Left ventricle myocardium inferior (tissue), 1 donor: ENCODE measurements at places on chromosomes 12 and 14. TPM values are rescaled to one million over a fixed set of nuclear protein-coding genes. Genes with fewer than 3 reads are reported as not detected.

- DNase-seq = no peak
Observed at GRCh38 chr14:68686205-68686465, 106.7 kb downstream of the ZFP36L1 start.

DNA sequence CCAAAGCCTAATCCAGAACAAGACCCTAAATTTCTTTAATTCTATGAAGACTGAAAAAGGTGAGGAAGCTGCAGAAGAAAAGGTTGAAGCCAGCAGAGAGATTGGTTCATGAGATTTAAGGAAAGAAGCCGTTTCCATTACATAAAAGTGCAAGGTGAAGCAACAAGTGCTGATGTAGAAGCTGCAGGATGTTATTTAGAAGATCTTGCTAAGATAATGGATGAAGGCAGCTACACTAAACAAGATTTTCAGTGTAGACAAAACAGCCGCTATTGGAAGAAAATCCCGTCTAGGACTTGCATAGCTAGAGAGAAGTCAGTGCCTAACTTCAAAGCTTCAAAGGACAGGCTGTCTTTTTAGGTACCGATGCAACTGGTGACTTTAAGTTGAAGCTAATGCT, 65.4 kb upstream of the AMIGO2 start:
- DNase-seq = no peak

GRCh38 chr14:77284466-77284865, 13.5 kb upstream of the NGB start:
- DNase-seq = no peak

DNA sequence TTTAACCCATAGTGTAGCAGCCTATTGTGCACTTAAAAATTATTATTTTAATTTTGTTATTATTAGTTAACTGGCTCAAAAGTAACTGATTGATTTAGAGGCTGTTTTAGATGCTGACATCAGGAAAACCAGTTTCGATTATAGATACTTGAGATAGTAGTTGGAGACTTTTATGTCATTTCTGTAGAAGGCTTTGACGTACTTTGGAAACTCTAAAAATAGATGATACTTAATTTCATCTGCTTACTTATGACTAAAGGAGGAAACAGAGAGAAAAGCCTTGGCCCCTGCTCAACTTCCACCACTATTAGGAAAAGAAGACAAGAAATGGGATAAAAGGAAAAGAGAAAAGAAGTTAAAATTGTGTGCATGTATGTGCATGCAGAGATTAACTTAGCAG, 219.3 kb upstream of the HMGA2 start:
- no peak for DNase-seq

RAPGEF3 gene
- 34.8 TPM for total RNA-seq

GRCh38 chr14:68034896-68035295, 215.3 kb downstream of the RAD51B start:
- no peak for DNase-seq

- DNase-seq = no peak
Observed at GRCh38 chr14:53295985-53296582, 143.0 kb upstream of the DDHD1 start.

GALNT16 gene
- 70.5 TPM for total RNA-seq

DNA sequence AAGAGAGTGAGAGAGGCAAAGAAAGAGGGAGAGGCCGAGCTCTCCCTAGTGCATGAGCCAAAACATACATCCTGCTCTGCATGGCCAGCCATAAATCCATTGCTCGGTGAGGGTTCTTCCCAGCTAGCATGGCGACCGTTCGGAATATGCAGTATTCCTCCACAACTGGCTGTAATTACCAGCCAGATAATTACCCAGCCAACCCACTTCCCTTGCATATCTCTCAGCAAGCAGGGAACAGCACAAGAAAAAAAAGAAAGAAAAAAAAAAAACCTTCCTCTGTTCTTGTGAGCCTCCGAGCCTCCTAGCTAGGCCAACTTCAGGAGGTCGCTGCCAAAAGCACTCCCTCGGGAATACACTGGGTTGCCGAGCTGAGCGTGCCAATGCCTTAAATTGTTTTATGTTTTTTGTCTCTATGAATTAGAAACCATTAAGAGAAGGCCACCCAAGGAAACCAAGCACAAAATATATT, 567.9 kb downstream of the MED13L start:
- peak; percentile 70 for DNase-seq

DNA sequence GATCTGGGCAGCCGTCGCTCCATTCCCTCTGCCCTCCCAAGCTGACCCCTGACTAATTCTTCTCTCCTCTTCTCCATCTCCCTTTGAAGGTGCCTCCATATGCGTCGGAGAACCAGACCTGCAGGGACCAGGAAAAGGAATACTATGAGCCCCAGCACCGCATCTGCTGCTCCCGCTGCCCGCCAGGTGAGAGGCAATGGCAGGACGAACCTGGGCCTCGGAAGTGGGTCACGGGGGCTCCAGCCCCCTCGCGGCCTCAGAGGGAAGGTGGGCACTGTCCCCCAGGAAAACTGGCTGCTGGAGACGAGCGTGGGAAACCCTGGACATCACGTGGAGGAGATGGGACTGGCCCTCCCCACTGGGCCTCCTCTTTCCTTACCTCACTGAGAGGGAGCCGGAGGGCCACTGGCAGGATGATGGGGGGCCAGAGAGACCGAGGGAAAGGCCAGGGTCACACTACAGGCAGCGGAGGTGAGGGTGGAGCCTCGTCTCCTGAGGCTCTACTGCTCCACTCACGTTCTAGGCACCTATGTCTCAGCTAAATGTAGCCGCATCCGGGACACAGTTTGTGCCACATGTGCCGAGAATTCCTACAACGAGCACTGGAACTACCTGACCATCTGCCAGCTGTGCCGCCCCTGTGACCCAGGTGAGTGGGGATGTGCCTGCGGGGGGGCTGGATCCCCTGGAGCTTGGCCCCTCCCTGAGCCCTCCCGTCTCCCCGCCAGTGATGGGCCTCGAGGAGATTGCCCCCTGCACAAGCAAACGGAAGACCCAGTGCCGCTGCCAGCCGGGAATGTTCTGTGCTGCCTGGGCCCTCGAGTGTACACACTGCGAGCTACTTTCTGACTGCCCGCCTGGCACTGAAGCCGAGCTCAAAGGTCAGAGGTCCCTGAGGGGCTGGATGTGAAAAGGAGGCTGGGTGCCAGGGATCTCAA, 806 bp downstream of the LTBR start:
- no peak for DNase-seq

IL23A gene
- not detected for total RNA-seq

GRCh38 chr14:83172363-83172762, 1638.7 kb upstream of the SEL1L start:
- DNase-seq = no peak

DNA sequence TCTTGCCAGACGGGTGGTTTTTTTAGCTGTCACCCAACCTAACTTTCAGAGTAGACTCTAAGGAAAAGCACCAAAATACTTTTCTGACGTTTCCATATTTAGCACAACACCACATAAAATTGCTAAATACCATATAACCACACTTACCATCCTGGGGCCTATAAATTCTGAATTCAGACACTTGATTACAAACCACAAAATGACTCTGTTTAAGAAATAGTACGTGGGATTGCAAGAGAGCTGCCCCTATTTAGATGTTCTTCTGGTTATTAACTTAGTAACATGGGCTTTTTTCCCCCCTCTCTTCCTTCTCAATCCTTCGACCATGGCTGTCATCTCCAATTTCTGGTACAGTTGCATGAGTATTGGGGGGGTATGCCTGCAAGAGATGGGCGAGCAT, 287.7 kb downstream of the BMP4 start:
- DNase-seq = no peak

DNA sequence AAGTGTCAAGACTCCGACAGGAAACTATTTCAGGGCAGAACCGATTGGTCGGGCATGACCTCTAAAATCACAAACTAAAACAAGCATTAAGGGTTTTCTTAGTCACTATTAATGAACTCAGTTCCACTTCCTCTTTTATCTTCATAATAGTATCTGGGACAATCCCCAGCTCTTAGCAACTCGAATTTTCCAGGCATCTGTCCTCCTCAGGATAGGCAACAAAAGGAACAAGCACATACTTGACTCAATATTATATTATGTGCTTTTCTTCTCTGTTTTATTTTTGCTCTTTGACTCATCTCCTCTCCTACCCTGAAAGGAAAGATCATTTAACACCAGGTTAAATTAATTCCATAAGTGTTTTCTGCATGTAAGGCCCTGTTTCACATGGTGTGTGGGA, 638.3 kb upstream of the TBX3 start:
- DNase-seq = no peak

- DNase-seq = no peak
Observed at GRCh38 chr12:13835652-13836051, 145.8 kb downstream of the GRIN2B start.

GRCh38 chr12:4034921-4035320, 161.7 kb upstream of the PARP11 start:
- no peak for DNase-seq

DNA sequence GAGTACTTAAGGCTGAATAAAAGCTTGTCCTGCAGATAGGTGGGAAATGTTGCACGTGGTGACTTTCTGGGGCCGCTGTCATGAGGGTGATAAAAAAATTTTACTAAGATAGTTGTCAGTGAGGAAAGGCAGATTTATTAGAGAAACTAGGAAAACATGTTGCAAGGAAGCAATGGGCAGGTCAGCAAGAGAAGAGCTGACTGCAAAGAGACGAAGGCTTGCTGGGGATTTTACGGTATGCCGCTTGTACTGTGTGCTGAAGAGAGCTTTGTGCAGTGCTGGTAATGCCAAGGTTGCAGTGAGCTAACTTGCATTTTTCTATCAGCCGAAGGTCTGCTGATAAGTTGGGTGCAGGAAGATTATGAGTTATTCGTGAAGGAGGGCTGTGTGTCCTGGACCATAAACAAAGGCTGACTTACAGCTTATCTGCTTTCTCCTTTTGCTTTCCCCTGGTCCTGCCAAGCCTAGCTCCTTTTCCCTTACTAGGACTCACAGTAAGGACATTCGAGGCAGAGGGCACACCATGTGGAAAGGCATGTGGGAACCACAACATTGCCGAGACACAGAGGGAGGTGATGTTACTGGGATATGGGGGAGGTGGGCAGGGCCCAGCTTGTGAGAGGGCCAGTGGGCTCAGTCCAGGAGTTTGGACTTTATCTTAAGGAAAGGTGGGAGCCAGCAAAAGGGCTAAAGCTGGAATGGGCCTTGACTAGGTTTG, 7.4 kb upstream of the CCDC88C start:
- DNase-seq = no peak

CISTR gene
- 2.1 TPM for total RNA-seq

DNA sequence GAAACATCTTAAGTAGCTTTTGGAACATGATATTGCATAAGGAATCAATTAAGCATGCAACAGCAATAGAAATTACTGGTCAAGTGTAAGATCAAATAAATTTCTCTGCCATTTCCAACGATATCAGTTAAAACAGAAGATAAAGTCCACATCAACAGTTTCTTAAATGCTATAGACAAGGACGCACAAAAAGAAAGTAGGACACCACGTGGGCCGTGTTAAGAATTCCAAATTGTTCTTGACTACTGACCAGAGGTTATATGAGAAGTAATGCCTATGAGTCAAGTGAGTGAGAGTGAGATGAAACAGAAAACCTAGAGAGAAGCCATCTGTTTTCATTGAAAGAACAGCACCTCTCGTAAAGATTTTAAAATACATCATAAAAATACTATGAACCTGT, 318.2 kb downstream of the TMEM117 start:
- no peak for DNase-seq

DNA sequence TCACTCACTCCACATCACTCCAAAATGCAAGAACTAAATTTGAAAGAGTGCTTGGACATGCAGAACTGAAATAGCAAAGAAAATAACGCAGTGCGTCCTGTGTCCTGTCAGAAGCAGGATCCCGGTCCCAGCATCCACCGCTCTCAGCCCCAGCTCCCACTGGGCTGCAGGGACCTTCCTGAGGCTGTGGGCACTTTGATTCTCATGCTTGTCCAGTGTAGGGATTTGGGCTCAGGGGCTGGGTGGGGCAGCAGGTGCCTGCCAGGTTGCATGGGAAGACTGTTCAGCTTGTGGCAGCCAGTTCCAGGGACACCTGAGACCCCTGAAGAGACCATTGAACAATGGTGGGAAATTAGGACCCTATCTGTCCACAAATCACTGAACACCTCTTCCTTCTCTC, 140.0 kb upstream of the FKBP4 start:
- no peak for DNase-seq

DNA sequence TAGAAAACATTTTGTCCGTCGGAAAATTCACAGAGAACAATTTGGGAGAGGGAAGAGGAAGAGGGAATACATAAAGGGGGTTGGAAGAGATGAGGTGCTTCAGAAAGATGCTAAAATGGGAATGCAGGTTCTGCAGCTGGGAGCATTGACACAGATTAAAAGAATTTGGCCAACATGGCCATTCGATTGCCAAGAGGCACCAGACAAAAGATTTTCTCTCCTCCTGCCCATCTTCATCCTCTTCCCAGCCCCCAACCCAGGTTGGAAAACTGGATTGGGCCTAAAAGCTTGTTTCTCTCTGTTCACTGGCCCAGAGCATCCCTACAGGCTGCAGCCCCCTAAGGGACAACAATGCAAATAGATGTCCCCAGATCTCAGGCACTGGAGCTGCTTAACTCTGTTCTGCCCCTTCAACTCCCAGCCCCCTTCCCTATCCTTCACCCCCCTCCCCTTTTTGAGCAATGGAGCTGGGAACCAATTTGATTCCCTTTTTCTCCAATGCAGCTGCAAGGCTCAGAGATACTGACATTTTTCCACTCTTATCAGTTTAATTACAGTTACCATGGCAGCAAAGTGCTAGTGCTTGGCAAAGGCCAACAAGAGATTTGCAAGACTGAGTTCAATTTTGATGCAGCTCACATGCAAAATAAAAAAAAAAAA, 1.9 kb downstream of the LMO3 start:
- DNase-seq = no peak

KRT80 gene
- total RNA-seq = not detected

DNA sequence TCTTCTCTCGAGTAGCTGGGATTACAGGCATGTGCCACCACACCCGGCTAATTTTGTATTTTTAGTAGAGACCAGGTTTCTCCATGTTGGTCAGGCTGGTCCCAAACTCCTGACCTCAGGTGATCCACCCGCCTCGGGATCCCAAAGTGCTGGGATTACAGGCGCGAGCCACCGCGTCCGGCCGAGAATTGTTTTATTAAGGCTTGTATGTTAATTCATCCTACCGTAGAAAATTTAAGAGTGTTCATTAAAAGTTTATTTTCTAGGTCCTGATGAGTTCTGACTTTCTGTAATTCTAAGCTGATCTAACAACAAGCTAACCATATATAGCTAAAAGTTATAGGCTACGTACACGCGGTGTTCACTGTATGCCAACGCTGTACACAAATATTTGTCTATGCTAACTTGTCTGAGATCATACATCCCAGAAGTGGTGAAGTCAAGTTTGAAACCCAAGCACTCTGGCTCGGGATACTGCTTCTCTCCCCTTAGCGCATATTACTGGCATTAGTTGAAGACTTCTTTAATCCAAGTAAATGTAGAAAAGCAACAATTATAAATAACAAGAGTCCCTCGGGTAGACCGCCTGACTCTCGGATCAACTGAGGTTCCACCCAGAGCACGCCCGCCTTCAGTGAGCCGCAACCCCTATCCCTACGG, 570 bp upstream of the MRPS35 start:
- no peak for DNase-seq

CLEC4A gene
- 1.5 TPM for total RNA-seq

MYF6 gene
- total RNA-seq = not detected

MYF5 gene
- not detected for total RNA-seq

- DNase-seq = peak; percentile 64
Observed at GRCh38 chr12:46473634-46474329, 101.2 kb upstream of the SLC38A2 start.
